Stimulated activated CD8-positive, alpha-beta memory T cell treated with anti-CD3 and anti-CD28 coated beads, Interleukin-4, amount 100 ng/mL, for 4 hours (primary cell): ENCODE measurements at places on chromosomes 12 and 14.

GRCh38 chr12:7107636-7108002 lies 1.4 kb downstream of the C1RL start:
- DNase-seq = no peak

GRCh38 chr14:74663884-74664283 lies 49.0 kb downstream of the AREL1 start:
- no peak for DNase-seq

- no peak for DNase-seq
These were observed 19.7 kb upstream of the NUDT4 start for GRCh38 chr12:93358058-93358457.

DNA sequence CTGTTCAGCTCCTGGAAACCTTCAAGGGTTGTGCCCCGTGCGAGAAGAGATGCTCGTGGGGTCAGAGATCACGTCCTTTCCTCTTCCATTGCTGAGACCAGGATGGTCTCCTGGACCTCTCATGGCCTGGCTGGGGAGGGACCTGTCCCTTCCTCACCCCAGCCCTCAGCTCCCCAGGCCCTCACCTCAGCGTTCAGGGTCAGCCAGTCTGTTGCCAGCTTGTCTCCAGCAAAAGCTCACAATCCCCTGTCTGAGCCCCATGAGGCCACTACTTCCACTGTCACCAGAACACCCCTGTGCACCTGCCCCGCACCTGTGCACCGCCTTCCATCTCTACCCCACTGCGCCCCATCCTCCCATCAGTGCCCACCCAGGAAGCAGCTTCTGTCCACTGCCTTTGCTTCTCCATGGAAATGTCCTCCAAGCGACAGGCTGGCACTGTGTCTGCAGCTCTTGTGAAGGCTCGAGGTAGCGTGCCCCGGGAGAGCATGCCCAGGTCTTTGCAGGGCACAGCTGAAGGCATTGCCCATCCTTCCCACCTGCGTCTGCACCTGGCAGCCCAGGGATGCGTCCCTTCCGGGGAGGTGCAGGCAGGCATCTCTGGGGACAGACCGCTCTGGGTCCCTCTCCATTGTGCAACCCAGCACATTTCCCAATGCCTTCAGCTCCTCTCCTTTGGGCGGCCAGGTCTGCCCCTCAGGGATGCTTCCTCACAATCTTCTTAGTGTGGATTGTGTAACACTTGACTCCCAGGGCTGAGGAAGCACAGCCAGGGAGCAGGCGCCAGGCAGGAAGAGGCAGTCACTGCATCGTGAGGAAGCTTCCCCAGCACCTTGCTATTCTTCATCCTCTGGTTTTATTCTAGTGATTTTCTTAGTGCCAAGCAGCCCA lies 179.6 kb downstream of the ADGRD1 start:
- no peak for DNase-seq
